Stimulated activated CD8-positive, alpha-beta memory T cell treated with anti-CD3 and anti-CD28 coated beads, Interleukin-12 subunit alpha, Interleukin-12 subunit beta, amount 100 ng/mL, for 1 hour (primary cell): ENCODE measurements at places on chromosomes 11 and 22.

GRCh38 chr11:134516529-134516928 lies 104.5 kb upstream of the B3GAT1 start:
- DNase-seq, result no peak

- DNase-seq, result no peak
Measured at GRCh38 chr11:104219096-104219495, 55.1 kb upstream of the PDGFD start.

DNA sequence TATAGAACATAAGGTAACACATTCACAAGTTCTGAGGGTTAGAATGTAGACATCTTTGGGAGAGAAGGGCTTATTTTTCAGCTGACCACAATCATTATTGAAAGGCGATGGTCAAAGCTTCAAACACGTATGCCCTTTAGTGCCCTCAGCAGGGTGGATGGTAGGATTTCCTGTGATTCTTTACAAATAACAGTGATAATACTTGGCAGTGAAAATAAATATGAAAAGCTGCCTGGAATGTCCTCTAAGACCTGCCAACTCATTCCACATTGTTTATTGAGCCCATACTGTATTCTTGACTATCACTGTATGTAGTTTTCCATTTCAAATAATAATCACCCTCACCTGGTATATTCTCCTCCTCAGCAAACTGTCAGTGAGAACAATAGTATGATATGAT lies 13.7 kb upstream of the MPEG1 start:
- DNase-seq, result no peak

DNA sequence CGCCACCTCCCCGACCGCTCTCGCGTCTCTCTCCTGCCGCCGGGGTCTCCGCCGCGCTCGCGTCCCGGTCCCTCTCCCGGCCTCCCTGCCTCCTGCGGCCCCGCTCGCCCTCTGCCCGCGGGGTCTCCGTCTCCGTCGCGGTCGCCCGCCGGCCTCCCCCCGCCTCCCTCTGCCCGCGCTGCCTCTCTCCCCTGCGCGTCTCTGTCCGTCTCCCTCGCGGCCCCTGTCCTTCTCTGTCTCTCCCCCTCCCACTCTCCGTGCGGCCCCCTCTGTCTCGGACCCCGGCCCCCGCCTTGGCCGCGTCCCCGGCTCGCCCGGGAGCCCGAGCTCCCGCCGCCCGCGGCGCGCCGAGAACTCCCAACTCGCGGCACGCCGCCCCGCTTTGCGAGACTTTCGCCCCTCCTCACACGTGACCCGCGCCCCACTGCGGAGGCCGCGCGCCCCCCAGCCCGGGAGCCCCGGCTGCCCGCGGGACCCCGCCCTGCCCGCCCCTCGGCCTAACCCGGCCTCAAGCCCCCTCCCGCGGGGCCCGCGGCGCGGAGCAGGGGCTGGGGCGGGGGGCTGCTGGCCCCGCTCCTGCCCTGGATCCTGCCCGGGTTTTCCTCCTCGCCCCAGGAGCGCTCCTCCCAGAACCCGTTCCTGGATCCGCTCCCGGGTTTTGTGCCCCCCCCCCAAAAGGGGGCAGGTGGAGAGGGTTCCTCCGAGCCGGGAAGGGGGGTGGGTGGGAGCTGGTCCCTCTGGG lies 702 bp upstream of the KCNJ4 start:
- no peak for DNase-seq

DNA sequence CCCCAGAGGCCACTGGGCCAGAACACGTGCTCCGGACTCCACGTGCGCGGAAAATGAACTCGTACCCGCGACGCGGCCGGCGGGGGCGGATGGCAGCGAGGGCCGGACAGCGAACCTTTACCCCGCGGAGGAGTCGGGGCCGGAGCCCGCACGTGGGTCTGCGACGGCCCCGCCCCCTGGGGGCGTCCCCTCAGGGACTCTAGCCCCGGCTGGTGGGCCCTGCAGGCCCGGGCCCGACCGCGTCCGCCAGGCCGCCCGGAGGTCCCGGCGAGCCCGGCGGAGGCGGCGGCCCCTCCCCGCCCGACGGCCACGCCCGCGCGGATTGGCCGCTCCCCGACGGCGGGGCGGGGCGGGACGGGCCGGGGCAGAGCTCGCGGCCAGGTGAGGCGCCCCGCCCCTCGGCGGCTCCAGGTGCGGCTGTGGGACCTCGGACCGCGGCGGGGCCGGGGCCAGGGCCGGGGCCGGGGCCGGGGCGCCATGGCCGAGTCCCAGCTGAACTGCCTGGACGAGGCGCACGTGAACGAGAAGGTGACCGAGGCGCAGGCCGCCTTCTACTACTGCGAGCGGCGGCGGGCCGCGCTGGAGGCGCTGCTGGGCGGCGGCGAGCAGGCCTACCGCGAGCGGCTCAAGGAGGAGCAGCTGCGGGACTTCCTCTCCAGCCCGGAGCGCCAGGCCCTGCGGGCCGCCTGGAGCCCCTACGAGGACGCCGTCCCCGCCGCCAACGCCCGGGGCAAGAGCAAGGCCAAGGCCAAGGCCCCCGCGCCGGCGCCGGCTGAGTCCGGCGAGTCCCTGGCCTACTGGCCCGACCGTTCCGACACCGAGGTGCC lies at the start of gene FAM83F:
Gene FAM83F (plus strand): TSS at position 389 of the 827 bp plus-strand sequence. CDS start 89 bp downstream, at position 478.
- no peak for DNase-seq

- DNase-seq, result no peak
Measured at GRCh38 chr11:113856966-113857759, 18.2 kb downstream of the USP28 start.

DNA sequence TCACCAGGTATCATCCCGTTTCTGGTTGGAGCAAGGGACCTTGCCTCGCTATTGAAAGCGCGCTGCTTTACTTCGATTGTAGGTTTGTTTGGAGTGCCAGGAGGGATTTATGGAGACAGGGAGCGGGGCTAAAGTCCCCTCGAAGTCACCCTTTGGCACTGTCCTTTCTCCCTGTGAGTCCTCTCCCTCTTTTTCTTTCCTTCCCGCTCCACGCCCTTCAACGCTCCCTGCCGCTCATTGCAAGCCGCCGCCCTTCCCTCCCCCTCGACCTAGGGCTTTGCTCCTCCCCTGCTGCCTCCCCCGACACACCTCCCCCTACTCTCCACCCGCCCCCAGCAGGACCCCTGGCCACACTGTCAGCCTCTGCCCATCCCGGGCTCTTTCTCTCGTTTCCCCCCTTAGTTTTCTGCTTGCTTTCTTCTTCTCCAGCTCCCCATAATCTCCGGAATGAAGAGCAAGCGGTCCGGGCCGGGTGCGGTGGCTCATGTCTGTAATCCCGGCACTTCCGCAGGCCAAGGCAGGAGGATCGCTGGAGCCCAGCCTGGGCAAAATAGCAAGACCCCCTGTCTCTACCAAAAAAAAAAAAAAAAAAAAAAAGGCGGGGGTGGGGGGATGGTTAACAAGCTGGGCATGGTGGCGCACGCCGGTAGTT lies 41.0 kb downstream of the AHNAK start:
- no peak for DNase-seq

GRCh38 chr22:21682385-21683175 lies 16.8 kb downstream of the PPIL2 start:
- no peak for DNase-seq

- peak; percentile 48 for DNase-seq
Measured at GRCh38 chr22:50481440-50482106, at the start of gene ADM2. Gene ADM2, plus strand, starts transcription at chr22:50481543. Its CDS starts 305 bp downstream, at chr22:50481848.

DNA sequence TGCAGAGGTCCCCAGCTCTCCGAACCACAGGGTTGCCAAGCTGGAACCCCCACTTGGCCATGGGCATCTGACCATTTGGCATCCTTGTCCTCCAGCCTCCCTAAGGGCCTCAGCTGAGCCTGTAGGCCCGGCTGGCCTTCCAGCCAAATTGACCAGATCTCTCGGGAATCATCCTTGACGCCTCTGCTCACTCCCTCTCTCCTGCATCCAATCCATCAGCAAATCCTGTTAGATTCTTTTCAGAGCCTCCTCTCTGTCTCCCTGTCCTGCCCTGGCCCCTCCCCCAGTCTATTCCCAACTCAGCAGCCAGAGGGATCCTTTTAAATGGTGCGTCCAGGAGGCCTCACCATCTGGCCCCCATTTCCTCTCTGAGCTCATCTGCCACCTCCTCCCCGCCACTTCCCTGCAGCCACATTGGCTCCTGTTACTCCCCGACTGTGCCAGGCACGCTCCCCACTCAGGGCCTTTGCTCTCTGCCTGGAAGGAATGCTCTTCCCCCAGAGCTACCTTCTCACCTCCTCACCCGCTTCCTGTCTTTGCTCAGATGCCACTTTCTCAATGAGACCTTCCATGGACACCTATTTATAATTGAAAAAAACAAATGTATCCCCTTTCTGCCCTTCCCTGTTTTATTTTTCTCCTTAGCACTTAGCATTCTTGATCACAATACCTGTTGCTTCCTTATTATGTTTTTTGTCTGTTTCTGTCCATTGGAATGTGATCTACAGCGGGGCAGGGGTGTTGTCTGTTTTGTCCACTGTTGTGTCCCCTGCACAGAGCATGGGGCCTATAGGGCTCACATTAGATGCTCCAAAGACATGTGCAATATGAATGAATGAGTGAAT lies 78.1 kb downstream of the NFAM1 start:
- no peak for DNase-seq

- DNase-seq, result no peak
Measured at GRCh38 chr11:45563171-45563570, 102.3 kb downstream of the CHST1 start.

DNA sequence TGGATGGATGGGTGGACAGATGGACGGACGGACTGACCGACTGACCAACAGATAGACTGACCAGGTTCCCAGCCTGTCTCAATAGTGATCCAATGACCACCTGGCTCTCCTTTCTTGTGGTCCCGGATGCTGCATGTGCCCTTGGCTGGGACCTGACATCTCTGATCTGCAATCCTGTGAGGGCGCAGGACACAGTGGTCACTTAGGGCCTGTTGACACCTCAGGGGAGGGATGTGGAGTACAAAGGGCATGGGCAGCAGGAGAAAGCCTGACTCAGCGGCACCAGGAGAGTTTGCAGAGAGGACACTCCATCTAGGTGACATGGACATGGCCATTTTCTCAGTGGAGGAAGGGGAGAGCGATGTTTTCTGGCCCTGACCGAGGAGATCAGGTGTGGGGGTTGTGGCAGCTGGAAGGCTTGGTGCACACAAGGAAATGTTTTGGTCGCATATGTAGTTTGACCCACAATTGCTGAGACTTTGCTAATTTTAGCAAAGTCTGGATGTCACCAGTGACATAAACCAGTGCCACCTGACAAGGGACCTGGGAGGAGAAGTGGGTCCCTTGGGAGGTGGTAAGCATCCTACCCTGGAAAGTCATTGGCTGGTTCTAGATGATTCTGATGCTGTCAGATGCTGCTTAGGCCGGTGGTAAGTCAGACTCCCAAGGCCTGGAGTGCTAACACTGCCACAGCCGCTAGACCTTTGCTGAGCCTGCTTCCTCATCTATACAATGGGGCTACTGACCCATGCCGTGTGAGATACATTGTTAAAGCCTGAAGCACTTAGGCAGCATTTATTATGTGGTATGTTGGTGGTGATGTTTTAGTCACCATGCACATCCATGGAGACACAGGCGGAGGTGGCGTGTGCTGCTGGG lies 50.7 kb downstream of the CD82 start:
- no peak for DNase-seq

- no peak for DNase-seq
Measured at GRCh38 chr11:117823946-117824420, 561 bp downstream of the FXYD2 start.

DNA sequence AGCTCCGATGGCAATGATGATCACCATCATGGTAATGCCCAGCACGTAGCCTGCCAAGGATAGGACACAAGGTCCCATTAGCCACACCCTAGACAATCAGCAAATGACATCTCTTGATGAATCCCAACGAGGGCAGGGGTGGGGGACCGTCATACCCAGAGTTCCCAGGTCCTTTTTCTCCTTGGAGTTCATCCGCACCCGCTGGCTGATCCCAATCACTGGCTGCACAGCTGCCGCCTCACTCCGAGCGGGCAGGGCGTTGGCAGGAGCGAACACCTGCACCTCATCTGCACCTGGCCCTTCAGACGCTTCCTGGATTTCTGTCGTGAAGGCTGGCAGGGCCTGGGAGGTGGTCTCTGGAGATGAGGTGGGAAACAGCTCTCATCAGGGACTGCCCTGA lies 2.9 kb downstream of the PIK3IP1 start:
- no peak for DNase-seq

DNA sequence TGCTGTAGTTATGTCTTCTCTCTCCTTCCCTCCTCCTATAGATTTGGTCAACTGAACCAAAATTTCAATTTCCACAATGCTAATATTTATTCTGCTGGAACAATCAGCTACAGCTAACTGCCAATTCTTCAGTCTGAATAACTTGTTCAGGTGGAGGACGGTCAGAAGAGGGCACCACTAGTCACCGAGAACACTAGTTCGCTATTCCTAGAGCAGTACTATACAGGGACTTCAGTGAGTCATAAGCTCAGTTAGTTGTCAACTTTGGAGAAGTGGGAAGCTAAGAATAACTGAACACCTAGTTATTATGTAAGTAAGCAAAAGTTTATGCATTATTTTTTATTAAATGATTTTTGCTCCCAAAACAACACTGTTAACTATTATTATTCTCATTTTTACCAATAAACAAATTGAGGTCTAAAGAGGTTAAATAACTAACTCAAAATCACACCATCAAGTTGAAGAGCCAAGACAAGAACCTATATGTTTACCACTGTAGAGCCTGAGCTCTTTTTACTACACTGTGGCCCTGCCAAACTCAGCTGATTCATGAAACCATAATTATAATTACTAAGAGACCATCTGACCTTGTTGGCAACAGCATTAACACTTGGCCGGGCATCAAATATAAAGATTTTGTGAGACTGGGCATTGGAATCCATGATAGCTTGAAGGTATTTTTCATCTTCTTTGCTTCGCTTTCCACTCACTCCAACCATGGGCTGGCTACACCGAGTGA lies 59.0 kb downstream of the CEP57 start:
- DNase-seq, result peak; percentile 2

DNA sequence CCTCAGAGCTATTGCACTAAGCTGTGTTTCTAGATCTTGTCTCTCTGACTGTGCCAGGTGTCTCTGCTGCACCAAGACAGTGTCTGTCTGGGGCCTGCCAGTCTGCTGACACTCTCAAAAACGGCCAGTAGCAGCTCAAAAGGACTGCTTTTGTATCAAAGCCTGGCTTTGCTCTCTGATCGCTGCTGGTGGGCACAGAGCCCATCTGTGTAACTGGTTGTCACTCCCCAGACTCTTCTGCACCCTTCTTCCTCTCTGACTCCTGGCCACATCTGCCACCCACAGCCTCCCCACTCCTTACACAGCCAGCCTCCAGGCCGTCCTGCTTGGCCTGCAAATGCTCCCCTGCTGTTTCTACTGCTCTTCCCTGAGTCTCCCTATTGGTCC lies 26.5 kb downstream of the MED15 start:
- DNase-seq, result no peak

- DNase-seq, result no peak
Measured at GRCh38 chr11:119505861-119506260, 82.9 kb upstream of the THY1 start.

DNA sequence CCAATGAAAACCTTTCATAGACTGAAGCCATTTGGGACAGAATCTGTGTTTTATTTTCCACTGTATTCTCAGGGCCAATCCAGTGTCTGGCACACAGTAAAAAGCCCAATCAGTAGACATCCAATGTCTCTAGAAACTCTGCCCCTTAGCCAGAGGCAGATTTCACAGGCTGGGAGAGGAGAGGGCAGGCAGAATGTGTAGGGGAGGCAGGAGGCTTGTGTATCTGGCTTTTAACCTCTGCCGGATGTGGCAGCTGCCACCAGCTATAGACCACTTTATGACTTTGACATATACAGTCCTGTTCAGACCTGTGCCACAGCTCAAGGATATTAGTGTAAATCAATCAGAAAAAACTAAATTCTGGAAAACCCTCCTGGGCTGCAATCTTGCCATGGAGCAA lies 4.4 kb downstream of the EXPH5 start:
- no peak for DNase-seq
